ENCODE measurements at places on chromosomes 6 and 20. TPM values are rescaled to one million over a fixed set of nuclear protein-coding genes. Genes with fewer than 3 reads are reported as not detected.

DNA sequence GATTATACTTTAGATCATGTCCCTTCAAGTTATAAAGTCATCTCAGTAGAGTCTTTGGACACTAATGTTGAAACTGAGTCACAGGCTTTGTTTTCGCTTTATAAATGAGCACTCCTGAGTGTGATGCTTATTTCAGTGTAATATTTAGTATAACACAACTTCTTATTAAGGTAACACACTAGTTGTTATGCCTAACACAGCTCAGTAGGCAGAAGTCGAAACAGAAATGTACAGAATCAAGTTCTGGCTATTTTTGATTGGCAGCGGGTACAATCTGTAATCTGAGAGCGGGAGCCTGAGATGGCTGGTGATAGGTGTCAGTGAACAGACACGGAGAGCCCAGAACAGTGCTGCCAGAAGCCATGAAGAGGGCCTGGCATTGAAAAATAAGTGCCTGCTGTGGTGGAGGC is 11.4 kb downstream of the HECA start:
- DNase-seq = no peak
- H3K27me3 ChIP-seq = no peaks in the 10 kb centered on the region
- no peak overlapping the region for H3K4me3 ChIP-seq
- H3K4me1 ChIP-seq = peaks cover 33% of the 10 kb centered on the region

MUC21 gene
- total RNA-seq = not detected

- no peaks in the 10 kb centered on the region for H3K4me1 ChIP-seq
- H3K4me3 ChIP-seq = no peak overlapping the region
- H3K27me3 ChIP-seq = peaks cover 5% of the 10 kb centered on the region
- no peak overlapping the region for H3K27ac ChIP-seq
Observed at GRCh38 chr20:63507083-63507743, 8.3 kb upstream of the EEF1A2 start.

- no peaks in the 10 kb centered on the region for H3K36me3 ChIP-seq
- H3K27me3 ChIP-seq = peaks cover 21% of the 10 kb centered on the region
- peak; percentile 81 for DNase-seq
- H3K4me3 ChIP-seq = no peak overlapping the region
- peaks cover 8% of the 10 kb centered on the region for H3K4me1 ChIP-seq
- H3K27ac ChIP-seq = no peak overlapping the region
Observed at GRCh38 chr20:2742934-2743559, 50.5 kb downstream of the EBF4 start.

DNA sequence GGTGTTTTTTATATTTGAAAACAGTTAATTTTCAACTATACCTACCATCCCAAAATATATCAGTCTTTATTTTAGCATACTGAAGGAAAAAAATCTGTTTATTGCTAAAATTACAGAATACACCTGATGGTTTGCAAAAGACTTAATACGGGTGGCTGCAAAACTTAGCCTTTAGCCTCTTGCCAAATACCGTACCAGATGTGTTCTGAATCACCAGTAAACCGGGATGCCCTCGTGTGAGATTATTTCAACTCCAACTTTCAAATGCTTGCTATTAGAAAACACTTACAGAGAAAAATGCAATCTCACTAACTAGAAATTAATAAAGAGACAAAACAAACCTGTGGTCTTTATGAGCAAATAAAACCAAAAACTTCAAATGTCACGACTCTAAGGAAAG is 36.0 kb downstream of the REV3L start:
- peaks cover 2% of the 10 kb centered on the region for H3K27me3 ChIP-seq
- DNase-seq = no peak

- no peaks in the 10 kb centered on the region for H3K27me3 ChIP-seq
- no peaks in the 10 kb centered on the region for H3K4me1 ChIP-seq
- H3K36me3 ChIP-seq = no peaks in the 10 kb centered on the region
- DNase-seq = no peak
- H3K27ac ChIP-seq = no peak overlapping the region
Observed at GRCh38 chr6:128676456-128676855, 156.1 kb upstream of the PTPRK start.

- no peaks in the 10 kb centered on the region for H3K36me3 ChIP-seq
- no peak overlapping the region for H3K4me3 ChIP-seq
- peak overlapping the region; percentile 36 for H3K27ac ChIP-seq
- peaks cover 4% of the 10 kb centered on the region for H3K4me1 ChIP-seq
- peak; percentile 52 for DNase-seq
Observed at GRCh38 chr6:97440590-97441176, 157.7 kb upstream of the MMS22L start.

DNA sequence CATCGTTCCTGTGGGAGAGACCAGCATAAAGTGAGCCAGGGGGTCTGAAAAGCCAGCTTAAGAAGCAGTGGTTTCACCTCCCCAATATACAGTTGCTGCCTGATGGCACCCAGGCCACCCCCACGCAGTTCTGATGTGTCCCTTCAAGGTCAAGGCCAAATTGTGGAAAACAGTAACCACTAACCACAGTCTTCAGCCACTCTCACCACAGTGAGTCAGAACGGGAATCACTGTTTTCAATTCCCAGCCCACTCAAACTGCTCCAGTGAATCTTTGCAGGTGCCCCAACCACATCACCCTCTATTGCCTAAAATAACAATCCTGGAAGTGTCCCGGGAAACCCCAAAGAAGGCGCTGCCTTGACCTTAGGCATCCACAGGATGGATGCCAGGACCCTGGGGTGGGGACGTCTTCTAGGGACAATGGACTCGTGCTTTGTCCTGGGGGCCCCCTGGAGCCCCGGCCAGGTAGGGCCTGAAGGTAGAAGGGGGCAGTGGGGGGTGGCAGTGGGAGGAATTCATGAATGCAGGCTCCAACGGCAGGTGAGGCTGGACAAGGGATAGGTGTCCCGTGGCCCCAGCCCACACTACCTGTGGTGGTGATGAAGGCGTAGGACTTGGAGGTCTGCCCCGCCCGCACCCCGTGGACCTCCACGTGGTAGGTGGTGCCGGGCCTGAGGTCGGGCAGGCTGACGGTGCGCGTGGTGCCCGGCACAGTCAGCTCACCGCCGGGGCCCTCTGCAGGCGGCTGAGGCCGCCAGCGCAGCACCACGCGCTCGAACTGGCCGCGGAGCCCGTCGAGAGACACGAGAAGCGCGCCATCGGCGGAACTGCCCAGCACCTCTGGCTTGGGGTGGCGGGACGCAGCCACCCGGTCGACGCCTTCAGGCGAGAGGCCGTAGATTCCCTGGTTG is 22.2 kb downstream of the TNXB start:
- no peak for DNase-seq
- H3K4me1 ChIP-seq = no peaks in the 10 kb centered on the region
- H3K27ac ChIP-seq = no peak overlapping the region
- H3K36me3 ChIP-seq = peaks cover 4% of the 10 kb centered on the region

Data from glutamatergic neuron (in vitro differentiated cells).